Endodermal cell (in vitro differentiated cells): ENCODE measurements at places on chromosomes 5 and 9. TPM values are rescaled to one million over a fixed set of nuclear protein-coding genes. Genes with fewer than 3 reads are reported as not detected.

GRCh38 chr9:86550401-86550800 lies 196.2 kb upstream of the TUT7 start:
- H3K36me3 ChIP-seq: no peaks in the 10 kb centered on the region
- no peak overlapping the region for H3K27ac ChIP-seq
- peaks cover 2% of the 10 kb centered on the region for H3K4me1 ChIP-seq
- DNase-seq: no peak
- H3K27me3 ChIP-seq: no peaks in the 10 kb centered on the region

- no peaks in the 10 kb centered on the region for H3K36me3 ChIP-seq
- no peak overlapping the region for H3K4me3 ChIP-seq
- no peak overlapping the region for H3K27ac ChIP-seq
- H3K4me1 ChIP-seq: no peaks in the 10 kb centered on the region
- no peak for DNase-seq
Observed at GRCh38 chr5:76705574-76705973, 10.4 kb upstream of the F2R start.

DNA sequence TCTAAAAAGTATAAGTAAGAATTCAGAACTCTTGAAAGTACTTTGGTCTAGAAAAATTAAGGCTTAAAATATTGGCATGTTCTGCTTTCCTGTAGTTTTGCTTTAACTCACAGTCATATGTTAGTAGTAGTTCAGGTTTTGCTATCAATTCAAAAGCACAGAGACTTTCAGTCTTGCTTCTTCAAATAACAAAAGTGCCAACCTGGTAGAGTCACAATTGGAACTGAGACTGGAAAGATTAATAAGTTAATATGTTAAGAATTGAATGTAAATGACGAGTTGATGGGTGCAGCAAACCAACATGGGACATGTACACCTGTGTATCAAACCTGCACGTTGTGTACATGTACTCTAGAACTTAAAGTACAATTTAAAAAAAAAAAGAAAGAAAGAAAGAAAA lies 822.3 kb downstream of the MTRR start:
- H3K4me1 ChIP-seq: no peaks in the 10 kb centered on the region
- DNase-seq: no peak
- no peaks in the 10 kb centered on the region for H3K27me3 ChIP-seq
- H3K4me3 ChIP-seq: no peak overlapping the region

- H3K4me1 ChIP-seq: no peaks in the 10 kb centered on the region
- H3K4me3 ChIP-seq: no peak overlapping the region
- no peaks in the 10 kb centered on the region for H3K36me3 ChIP-seq
- DNase-seq: no peak
Observed at GRCh38 chr5:175098301-175098700, 345.7 kb downstream of the DRD1 start.

Gene SLC44A1
- 67.3 and 73.4 TPM in 2 replicates for total RNA-seq

Gene SLC2A6
- total RNA-seq: 15.0 and 17.7 TPM in 2 replicates

DNA sequence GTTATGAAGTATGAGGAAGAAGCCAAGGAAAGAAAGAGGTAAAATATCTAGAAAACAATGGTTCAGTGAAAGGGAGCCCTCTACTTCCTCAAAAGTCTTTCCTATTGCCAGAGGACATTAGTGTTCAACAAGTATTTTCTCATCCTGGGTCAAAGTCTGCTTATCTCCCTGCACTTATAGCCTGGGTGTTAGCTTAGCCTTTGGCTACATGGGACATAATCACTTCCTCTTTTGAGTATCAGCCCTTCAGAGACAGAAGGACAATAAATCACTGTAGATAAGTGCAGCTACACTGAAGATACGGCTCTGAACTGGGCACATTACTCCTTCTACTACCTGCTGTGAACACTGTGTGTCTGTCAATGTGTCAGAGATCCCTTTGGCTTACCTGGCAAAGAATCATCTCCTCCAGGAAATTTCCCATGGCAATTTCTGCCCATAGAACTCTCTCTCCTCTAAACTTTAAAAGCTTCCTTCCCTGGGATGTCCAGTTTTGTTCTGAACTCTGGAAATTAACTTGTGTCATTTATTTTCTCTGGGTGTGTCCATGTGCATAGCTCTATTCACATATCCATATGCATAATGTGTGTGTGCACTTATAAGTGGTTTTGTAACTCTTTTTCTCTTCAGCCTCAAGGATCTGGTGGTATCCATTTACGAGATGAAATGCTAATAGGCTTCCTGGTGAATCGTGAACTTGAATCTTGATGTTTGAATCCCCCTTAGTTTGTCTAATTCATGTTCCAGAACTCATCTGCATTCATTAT lies 30.0 kb upstream of the RECK start:
- DNase-seq: no peak
- H3K4me3 ChIP-seq: no peak overlapping the region
- H3K4me1 ChIP-seq: no peaks in the 10 kb centered on the region
- H3K27ac ChIP-seq: no peak overlapping the region
- no peaks in the 10 kb centered on the region for H3K36me3 ChIP-seq

DNA sequence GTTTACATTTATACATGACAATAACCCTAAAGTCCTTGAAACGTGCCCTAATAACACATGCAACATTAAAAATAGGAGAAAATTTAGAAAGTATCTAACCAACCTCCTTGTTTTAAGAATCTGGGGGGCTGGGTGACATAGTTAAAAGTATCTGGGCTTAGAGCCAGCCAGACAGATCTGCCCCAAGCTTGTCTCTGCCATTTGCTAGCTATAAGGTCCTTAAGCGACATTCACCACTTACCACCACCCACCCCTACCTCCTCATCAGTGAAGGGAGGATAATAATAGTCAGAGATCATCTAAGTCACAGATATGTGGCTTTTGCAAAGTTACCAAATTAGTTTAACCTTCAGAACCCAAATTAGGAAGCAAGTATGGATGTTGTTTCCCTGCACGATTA lies 33.8 kb upstream of the CAST start:
- no peak overlapping the region for H3K4me3 ChIP-seq
- H3K4me1 ChIP-seq: no peaks in the 10 kb centered on the region
- no peaks in the 10 kb centered on the region for H3K27me3 ChIP-seq
- H3K36me3 ChIP-seq: no peaks in the 10 kb centered on the region
- DNase-seq: no peak
- no peak overlapping the region for H3K27ac ChIP-seq

Gene ZNF483
- 9.7 to 20.9 TPM (median 20.4 TPM) in 3 replicates for total RNA-seq

GRCh38 chr9:1939466-1939865 lies 75.7 kb upstream of the SMARCA2 start:
- no peak for DNase-seq
- H3K27me3 ChIP-seq: no peaks in the 10 kb centered on the region
- no peak overlapping the region for H3K27ac ChIP-seq
- H3K36me3 ChIP-seq: no peaks in the 10 kb centered on the region

DNA sequence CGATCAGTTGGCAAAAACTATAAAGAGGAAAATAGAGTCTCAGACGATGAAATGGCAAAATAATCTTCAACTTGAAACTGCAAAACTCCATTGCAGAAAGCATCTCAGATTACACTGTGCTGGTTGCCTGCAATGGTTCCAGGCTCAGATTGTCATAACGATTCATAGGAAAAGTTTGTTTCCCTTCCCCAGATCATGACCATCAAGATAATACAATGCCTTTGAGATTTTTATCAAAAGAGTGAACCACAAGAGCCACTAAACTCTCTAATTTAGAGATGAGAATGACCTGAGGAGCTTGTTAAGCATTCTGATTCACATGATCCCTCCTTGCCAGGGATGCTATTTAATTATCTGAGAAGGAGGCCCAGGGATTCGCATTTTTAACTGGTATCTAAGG lies 52.6 kb upstream of the ITGA1 start:
- no peak overlapping the region for H3K27ac ChIP-seq
- no peaks in the 10 kb centered on the region for H3K27me3 ChIP-seq

DNA sequence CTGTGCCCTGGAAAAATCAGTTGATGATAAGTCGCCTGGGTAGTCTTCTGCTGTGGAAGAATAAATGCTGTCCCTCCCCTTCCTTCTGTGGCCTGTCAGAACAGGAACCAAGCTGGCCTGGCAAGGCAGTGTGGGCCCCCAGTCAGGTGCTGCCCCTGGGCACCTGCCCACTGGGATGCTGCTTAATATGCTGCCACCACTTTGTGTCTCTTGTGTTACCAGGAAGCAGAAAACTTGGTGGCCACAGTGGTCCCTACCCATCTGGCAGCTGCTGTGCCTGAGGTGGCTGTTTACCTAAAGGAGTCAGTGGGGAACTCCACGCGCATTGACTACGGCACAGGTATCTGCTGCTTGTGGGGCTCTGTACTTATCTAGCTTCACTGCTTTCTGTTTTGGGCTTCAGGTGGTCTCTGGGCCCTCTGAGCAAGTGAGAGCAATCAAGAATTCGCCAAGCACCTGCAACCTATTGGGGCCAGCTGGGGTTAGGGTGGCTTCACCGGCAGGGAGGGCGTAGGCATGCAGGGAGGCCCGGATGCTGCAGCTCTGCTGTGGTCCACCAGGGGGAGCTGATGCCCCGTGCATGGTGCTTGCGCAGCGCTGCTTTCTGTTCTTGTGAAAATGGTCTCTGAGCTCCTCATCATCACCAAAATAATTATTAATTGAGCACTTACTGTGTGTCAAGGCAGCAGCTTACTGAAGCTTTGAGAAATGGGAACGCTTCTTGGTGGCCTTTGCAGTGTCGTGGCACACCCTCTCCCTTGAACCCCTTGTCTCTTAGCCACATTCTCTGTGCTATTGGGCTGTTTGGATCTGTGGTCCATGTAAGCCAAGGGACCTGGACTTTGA lies 20.3 kb downstream of the PTPA start:
- peaks cover 67% of the 10 kb centered on the region for H3K36me3 ChIP-seq
- H3K27me3 ChIP-seq: no peaks in the 10 kb centered on the region
- H3K27ac ChIP-seq: no peak overlapping the region
- peak; percentile 95 for DNase-seq

Gene FCHO2
- total RNA-seq: 18.5 to 23.0 TPM (median 19.7 TPM) in 3 replicates

- no peak for DNase-seq
- no peak overlapping the region for H3K27ac ChIP-seq
- H3K36me3 ChIP-seq: no peaks in the 10 kb centered on the region
- H3K27me3 ChIP-seq: no peaks in the 10 kb centered on the region
Observed at GRCh38 chr5:175821790-175822211, 49.6 kb upstream of the CPLX2 start.

GRCh38 chr5:113792806-113793205 lies 279.3 kb downstream of the YTHDC2 start:
- no peaks in the 10 kb centered on the region for H3K4me1 ChIP-seq
- H3K27me3 ChIP-seq: no peaks in the 10 kb centered on the region
- H3K36me3 ChIP-seq: no peaks in the 10 kb centered on the region
- no peak for DNase-seq
- H3K4me3 ChIP-seq: no peak overlapping the region

- no peak overlapping the region for H3K4me3 ChIP-seq
- no peak overlapping the region for H3K27ac ChIP-seq
- no peaks in the 10 kb centered on the region for H3K4me1 ChIP-seq
Observed at GRCh38 chr9:135243201-135244190, 156.0 kb downstream of the OLFM1 start.

DNA sequence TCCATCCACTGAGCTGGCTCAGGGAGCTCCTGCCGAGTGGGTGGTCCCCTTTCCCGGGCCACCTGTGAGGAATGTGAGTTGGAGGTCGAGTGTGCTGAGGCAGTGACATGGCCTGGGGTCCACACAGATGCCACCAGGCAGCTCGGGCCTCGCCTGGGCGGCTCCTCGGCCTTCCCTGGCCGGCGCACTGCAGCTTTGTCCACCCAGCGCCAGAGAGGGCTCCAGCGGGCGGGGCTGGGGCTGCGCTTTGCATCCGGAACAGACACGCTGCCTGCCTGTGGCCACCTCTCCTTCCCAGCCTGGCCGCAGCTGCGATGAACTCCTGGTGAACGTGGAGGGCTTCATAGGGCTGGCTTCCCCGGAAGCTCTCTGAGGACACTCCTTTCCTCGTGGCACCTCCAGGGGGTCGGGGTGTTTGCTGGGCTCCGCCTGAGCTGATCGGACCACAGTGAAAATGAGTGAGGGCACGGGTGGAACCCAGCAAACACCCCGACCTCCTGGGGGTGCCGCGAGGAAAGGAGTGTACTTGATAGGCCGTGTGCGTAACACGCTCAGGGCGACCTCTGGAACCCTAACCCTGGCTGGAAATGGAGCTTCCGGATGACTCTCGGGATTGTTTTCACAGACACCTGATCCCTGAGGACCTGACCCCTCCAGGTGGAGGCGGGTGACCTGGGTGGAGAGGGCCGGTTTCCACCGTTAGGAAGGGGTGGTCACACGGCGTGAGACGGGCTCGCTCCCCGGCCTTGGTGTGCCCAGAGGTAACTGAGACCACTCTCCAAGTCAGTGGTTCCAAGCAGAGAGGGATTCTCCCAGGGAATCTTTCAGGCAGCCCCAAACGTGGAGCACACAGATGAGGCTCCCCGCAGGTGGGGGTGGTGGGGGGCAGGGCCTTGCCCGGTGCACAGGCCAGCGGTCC lies 31.8 kb upstream of the RXRA start:
- H3K27ac ChIP-seq: peak overlapping the region; percentile 79
- no peak overlapping the region for H3K4me3 ChIP-seq
- no peak for DNase-seq
- no peaks in the 10 kb centered on the region for H3K36me3 ChIP-seq
- H3K27me3 ChIP-seq: no peaks in the 10 kb centered on the region
- H3K4me1 ChIP-seq: peaks cover 23% of the 10 kb centered on the region

DNA sequence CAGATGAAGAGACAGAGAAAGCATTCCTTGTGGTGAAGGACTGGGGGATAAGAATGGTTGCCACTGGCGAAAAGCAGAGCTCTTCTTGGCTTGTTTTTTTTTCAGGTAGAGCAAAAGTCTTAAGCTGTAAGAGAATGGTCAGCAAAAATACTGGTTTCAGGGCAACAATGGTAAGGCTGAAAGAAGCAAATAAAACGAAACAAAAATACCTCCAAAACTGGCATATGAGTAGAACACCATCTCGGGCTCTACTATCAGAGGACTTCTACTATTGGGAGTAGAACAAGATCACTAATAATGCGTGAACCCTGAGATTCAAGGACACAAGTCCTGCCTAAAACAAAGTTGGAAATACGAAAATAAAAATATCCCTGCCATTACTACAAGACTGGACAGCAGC lies 1823.2 kb upstream of the CDH6 start:
- no peaks in the 10 kb centered on the region for H3K36me3 ChIP-seq
- H3K27me3 ChIP-seq: no peaks in the 10 kb centered on the region
- no peak overlapping the region for H3K4me3 ChIP-seq
- no peak overlapping the region for H3K27ac ChIP-seq
- no peak for DNase-seq
- no peaks in the 10 kb centered on the region for H3K4me1 ChIP-seq

DNA sequence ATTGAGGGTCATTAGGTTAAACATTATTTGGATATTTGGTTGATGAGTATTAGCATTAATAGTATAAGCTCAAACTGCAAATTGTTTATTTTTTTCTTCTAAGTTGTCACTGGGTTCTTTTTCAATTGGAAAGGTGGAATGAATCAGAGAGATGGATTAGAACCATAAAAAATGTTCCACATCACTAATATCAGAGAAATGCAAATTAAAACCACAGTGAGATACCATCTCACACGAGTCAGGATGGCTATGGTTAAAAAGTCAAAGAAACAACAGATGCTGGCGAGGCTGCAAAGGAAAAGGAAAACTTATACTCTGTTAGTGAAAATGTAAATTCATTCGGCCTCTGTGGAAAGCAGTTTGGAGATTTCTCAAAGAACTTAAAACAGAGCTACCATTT lies 122.8 kb downstream of the CCDC192 start:
- H3K4me1 ChIP-seq: peaks cover 2% of the 10 kb centered on the region
- no peak overlapping the region for H3K27ac ChIP-seq
- no peak for DNase-seq
- no peaks in the 10 kb centered on the region for H3K27me3 ChIP-seq

GRCh38 chr5:164375051-164375450 lies 869.6 kb downstream of the MAT2B start:
- DNase-seq: no peak
- H3K4me1 ChIP-seq: peaks cover 3% of the 10 kb centered on the region
- H3K4me3 ChIP-seq: no peak overlapping the region

- peaks cover 5% of the 10 kb centered on the region for H3K4me1 ChIP-seq
- peaks cover 14% of the 10 kb centered on the region for H3K36me3 ChIP-seq
- H3K27ac ChIP-seq: no peak within 1 kb of the TSS
Observed at GRCh38 chr5:132490484-132491367, at the start of gene IRF1. IRF1 (minus strand) TSS chr5:132490773; CDS start chr5:132489478, 1,295 bp downstream.
